PC-9 (cell line): ENCODE measurements at places on chromosomes 12 and 14. TPM values are rescaled to one million over a fixed set of nuclear protein-coding genes. Genes with fewer than 3 reads are reported as not detected.
A peak's percentile ranks its signal among the peaks of the same experiment; 100 is the strongest.

TSPAN11 gene
- not detected in 2 replicates for total RNA-seq

DBX2 gene
- not detected in 2 replicates for total RNA-seq

GOLGA3 gene
- 69.3 and 72.7 TPM in 2 replicates for total RNA-seq

LDHB gene
- 994 and 1,055 TPM in 2 replicates for total RNA-seq

SCN8A gene
- 0.17 TPM in 1 of 2 replicates, not detected in the other for total RNA-seq

DNA sequence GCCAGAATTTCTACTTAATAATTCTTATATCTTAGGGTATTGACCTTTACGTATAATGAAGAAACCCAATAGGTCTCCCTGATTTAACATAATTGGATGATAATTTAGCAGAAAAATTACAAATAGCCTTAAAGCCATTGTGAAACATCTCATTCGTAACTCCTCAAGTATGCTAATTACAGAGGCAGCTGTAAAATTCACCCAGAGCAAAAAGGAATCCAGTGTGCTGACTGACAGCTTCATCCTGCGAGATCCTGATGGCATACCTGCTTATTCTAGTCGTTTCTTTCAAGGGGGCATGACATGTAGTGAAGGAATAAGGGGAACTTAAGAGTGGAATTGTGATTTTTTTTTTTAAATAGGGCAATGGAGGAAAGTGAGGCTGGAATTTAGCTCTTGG, 291.5 kb downstream of the FUT8 start:
- DNase-seq, result no peak

GRCh38 chr12:25557830-25558436, 4.8 kb upstream of the LMNTD1 start:
- DNase-seq, result no peak

DNA sequence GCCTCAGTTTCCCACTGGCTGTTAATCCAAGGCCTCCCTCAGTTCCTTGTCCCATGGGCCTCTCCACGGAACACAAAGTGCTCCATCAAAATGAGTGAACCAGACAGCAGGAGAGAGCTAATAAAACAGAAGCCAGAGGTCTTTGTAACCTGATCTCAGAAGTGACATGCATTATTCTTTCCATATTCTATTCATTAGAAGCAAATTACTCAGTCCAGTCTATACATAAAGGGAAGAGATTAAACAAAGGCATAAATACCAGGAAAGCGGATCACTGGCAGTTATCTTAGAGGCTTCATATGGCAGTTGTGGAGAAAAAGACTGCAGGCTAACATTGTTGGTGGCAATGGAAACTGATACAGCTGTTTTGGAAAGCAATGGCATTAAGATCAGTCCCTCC, 170.6 kb upstream of the GARIN6 start:
- no peak for DNase-seq

GRCh38 chr12:41585784-41586183, 397.7 kb downstream of the PDZRN4 start:
- DNase-seq, result no peak

- peak; percentile 53 for DNase-seq
Measured at GRCh38 chr12:121036810-121037326, 2.2 kb downstream of the OASL start.

DNA sequence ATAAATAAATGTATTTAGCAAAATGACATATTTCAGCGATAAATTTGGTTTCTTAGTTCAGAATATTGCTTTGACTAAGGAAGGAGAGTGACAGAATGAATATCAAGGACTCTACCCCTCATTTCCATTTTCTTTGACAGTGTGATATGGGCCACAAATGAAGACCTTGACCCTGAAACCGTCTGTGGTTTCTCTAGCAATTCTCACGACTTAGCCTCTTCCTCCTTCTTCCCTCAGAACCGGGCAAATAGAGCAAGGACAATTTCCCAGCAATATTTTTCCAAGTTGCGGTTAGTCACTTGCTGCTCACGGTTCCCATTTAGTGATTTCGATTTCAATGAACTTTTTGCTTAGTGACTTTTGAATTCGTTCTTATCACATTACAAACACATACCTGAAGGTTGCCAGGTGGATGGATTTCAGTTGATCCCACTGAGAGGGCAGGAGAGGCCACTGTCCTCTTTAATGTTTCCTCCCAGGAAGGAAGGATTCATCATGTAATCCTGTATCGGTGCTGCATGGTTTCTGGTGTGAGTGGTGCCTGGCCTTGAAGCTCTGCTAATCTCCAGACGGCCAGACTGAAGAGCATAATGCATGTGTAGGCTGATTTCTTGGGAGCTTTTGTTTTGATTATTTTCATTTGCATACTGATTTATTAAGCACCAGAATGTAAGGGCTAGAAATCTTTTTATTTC, 77.6 kb downstream of the CHST11 start:
- no peak for DNase-seq
